Keratinocyte (primary cell): ENCODE measurements at places on chromosomes 5 and 9. TPM values are rescaled to one million over a fixed set of nuclear protein-coding genes. Genes with fewer than 3 reads are reported as not detected.

DNA sequence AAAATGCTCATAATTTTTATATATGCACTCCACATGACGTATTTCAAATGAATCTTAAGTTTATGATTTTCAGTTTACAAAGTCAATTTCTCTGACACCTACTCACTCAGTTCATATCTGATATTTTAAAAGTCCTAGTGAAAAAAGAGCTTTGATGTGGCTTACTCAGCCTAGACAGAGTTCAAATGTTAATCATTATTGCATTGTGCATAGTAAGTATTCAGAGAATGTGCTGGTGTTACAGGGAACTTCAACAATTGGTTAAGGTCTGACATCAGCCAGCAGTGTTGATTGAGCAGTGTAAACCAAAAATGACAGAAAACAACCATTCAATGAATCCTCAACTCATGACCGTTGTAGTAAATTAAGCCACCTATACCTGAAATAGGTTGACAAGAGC, 147.2 kb upstream of the LHFPL2 start:
- DNase-seq: no peak
- H3K4me3 ChIP-seq: no peak overlapping the region
- H3K36me3 ChIP-seq: no peaks in the 10 kb centered on the region
- no peaks in the 10 kb centered on the region for H3K27me3 ChIP-seq
- no peak overlapping the region for H3K27ac ChIP-seq

GRCh38 chr5:150313921-150314716, 11.4 kb upstream of the ARSI start:
- DNase-seq: no peak
- H3K27ac ChIP-seq: no peak overlapping the region
- no peaks in the 10 kb centered on the region for H3K27me3 ChIP-seq
- peaks cover 26% of the 10 kb centered on the region for H3K4me1 ChIP-seq

DNA sequence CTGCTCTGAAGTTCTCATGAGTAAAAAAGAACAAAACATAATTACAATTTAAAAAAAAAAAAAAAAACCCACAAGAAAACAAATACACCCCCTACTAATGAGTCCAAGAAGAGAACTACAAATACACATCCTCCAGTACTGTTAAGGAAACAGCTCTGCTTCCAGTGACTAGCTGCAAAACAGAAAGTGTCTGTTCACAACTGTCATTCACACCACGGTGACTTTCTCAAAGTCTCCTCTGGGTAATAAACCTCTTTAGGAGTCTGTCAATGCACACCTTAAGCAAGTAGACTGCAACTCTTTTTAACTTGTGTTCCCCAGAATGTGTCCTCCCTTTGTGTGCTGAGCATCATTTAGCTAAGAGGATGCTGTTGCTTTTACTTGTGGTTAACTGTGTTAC, 6.2 kb downstream of the REEP5 start:
- no peak overlapping the region for H3K27ac ChIP-seq
- H3K4me1 ChIP-seq: peaks cover 11% of the 10 kb centered on the region
- H3K27me3 ChIP-seq: no peaks in the 10 kb centered on the region
- no peak overlapping the region for H3K4me3 ChIP-seq
- H3K36me3 ChIP-seq: peaks cover 27% of the 10 kb centered on the region

NPR2 gene
- polyA plus RNA-seq: 3.5 to 5.0 TPM (median 3.9 TPM) in 3 replicates

GRCh38 chr9:708182-708550, 133.3 kb upstream of the DMRT1 start:
- DNase-seq: no peak
- H3K36me3 ChIP-seq: peaks cover 27% of the 10 kb centered on the region
- H3K4me1 ChIP-seq: peaks cover 31% of the 10 kb centered on the region
- H3K27me3 ChIP-seq: no peaks in the 10 kb centered on the region

ENG gene
- polyA plus RNA-seq: 0.22 to 0.86 TPM (median 0.33 TPM) in 3 replicates

GRCh38 chr9:1962588-1963106, 52.5 kb upstream of the SMARCA2 start:
- no peak overlapping the region for H3K27ac ChIP-seq
- H3K4me3 ChIP-seq: no peak overlapping the region
- no peaks in the 10 kb centered on the region for H3K36me3 ChIP-seq
- no peak for DNase-seq

SLC6A7 gene
- not detected in 3 replicates for polyA plus RNA-seq

CAMK2A gene
- 0.03 to 0.05 TPM in 2 of 3 replicates, not detected in the other for polyA plus RNA-seq

SLC1A1 gene
- polyA plus RNA-seq: 0.06 to 0.77 TPM (median 0.20 TPM) in 3 replicates

GRCh38 chr5:141478321-141478945, 2.7 kb downstream of the PCDHGC3 start:
- DNase-seq: peak; percentile 44
- peaks cover 5% of the 10 kb centered on the region for H3K27me3 ChIP-seq
- peaks cover 19% of the 10 kb centered on the region for H3K4me1 ChIP-seq
- H3K4me3 ChIP-seq: peak overlapping the region; percentile 19
- H3K36me3 ChIP-seq: peaks cover 1% of the 10 kb centered on the region

DNA sequence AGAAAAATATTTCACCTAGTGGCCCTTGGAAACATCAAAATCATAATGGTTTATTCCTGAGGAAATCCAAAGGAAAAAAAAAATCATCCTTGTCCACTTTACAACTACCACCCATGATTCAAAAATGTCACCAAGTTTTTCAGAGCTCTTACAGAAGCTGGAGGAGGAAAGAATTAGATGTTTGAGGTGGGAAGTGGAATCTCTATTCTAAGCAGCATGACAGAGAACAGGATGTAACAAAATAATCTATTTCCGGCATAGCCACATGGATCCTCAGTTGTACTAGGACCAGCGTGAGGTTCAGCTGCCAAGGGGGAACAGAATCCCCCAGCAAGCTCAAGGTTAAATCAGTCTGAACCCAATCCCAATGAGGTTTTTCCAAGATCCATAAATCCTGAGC, 40.2 kb downstream of the FBXW11 start:
- no peak overlapping the region for H3K27ac ChIP-seq
- no peak overlapping the region for H3K4me3 ChIP-seq
- H3K36me3 ChIP-seq: no peaks in the 10 kb centered on the region
- peaks cover 15% of the 10 kb centered on the region for H3K4me1 ChIP-seq

IL4 gene
- polyA plus RNA-seq: not detected in 3 replicates

- H3K4me3 ChIP-seq: no peak overlapping the region
- no peaks in the 10 kb centered on the region for H3K27me3 ChIP-seq
- no peaks in the 10 kb centered on the region for H3K36me3 ChIP-seq
- no peaks in the 10 kb centered on the region for H3K4me1 ChIP-seq
- no peak overlapping the region for H3K27ac ChIP-seq
Measured at GRCh38 chr5:6525910-6526309, 77.3 kb downstream of the UBE2QL1 start.

CXCL14 gene
- 14.0 to 613 TPM (median 124 TPM) in 3 replicates for polyA plus RNA-seq

DNA sequence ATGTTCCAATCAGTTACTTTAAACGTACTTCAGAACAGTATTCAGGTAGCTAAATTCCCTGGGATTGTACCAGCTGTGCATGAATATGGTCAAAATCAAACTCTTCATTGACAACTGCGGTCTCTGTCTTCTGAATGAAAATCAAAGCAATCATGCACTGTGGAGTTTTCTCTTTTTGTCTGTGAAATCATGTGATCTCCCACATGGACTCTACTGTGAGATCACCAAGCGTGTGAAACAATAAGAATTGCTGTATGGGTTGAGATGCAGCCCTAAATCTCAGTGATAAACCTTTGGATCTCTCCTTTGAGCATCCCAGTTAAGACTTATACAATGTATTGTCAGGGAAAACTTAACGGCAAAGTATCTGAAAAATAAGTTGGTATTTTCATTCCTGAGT, 6.1 kb downstream of the NRG2 start:
- no peak overlapping the region for H3K4me3 ChIP-seq
- no peak for DNase-seq
- H3K27ac ChIP-seq: no peak overlapping the region
- H3K36me3 ChIP-seq: no peaks in the 10 kb centered on the region
- peaks cover 8% of the 10 kb centered on the region for H3K4me1 ChIP-seq

- H3K4me3 ChIP-seq: no peak overlapping the region
- no peak for DNase-seq
- no peaks in the 10 kb centered on the region for H3K36me3 ChIP-seq
- no peaks in the 10 kb centered on the region for H3K4me1 ChIP-seq
- no peak overlapping the region for H3K27ac ChIP-seq
Measured at GRCh38 chr9:88927510-88927909, 63.8 kb upstream of the S1PR3 start.

DNA sequence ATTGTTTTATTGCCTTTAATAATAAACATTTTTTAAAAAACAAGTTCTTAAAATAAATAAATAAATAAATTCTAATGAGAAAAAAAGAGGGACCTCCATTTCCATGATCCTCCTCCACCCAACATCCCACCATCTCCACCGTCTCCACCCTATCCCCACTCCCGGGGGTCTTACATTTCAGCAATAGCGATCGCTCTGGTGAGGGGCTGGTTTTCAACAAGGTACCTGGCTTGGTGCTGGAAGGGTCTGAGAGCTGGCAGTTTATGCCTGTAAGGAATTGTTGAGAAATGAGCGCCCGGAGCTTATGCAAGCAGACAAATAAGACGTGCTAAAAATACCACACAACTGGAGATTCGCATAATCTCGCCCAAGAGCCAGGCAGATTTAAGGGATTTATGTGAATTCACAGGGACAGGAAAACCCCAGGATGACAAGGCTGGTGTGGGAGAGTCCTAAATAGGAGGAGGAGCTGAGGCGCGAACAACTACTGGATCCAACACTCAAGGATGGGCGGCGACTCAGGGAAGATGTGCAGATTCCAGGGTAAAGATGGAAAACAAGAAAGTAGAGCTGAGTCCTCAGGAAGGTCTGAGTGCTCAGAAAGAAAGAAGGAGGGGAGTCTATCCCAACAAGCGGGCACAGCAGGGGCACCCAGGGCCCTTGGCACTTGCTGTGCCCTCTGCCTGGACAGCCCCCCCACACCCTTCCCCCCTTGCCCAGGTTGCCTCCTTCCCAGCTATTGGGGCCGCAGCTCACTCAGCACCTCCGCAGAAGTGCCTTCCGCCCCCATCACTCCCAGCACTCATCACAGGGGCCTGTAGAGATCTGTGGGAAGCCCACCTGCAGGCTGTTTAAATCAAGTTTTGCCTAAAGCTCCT, 27.0 kb downstream of the TRIM14 start:
- DNase-seq: no peak
- peak overlapping the region; percentile 45 for H3K27ac ChIP-seq
- H3K4me3 ChIP-seq: no peak overlapping the region
- no peaks in the 10 kb centered on the region for H3K27me3 ChIP-seq
- H3K4me1 ChIP-seq: peaks cover 4% of the 10 kb centered on the region

RALGDS gene
- 22.6 to 38.0 TPM (median 27.2 TPM) in 3 replicates for polyA plus RNA-seq

GRCh38 chr5:158643840-158644239, 455.9 kb downstream of the EBF1 start:
- no peak overlapping the region for H3K27ac ChIP-seq
- H3K36me3 ChIP-seq: no peaks in the 10 kb centered on the region
- H3K27me3 ChIP-seq: no peaks in the 10 kb centered on the region
- no peaks in the 10 kb centered on the region for H3K4me1 ChIP-seq

DNA sequence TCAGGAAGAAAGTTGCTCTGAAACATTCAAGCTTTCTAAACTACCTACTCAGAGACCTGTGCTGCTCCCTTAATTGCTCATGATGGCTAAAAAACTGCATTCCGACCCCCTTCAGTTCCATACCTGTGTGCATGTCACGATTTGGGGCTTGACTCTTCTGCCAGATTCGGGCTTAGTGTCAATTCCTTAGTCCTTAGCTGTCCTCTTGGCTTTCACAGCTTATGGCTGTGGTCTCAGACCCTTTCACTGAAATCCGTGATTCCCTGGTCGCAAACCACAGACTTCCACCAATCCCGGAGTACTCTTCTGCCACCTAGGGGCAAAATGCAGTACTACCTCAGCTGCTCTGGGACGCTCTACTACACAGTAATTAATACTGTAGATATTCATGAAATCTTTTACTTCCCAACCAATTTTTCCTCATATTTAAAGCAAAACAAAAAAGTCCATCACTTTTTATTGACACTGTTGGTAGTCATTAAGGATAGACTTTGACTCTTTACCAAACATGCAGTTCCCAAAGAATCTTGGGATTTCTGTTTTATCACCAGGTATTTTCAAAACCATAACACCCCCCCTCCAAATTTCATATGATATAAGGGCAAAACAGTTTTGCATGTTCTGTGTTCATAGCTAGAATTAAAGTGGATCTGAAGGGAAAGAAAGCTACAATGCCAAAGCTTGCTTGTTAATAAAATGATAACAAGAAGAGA, 617.4 kb downstream of the SLCO4C1 start:
- H3K27ac ChIP-seq: no peak overlapping the region
- no peaks in the 10 kb centered on the region for H3K4me1 ChIP-seq
- DNase-seq: peak; percentile 25

DNA sequence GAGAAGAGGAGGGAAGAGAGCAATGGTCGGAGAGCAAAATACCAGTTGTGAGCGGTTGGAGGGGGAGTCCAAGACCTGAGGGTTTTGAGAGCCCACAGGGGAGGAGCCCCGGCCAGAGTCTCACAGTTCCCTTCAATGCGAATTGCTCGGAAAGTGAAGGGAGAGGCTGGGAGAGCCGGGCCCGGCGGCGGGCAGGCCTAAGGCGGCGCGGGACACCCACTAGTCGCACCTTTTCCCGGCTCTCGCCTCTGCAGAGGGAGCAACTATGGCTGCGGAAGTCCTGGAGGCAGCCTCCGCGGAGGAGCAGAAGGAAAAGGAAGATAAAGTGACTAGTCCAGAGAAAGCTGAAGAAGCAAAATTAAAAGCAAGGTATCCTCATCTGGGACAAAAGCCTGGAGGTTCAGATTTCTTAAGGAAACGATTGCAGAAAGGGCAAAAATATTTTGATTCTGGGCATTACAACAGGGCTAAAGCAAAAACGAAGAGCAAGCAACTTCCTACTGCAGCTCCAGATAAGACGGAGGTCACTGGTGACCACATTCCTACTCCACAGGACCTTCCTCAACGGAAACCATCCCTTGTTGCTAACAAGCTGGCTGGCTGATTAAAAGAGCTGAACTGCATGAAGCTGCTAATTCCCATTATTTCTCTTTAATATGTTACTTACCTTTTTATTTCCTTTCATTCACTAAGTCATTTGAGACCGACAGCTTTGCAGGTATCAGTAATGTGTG, 6.5 kb upstream of the BTNL3 start:
- DNase-seq: no peak
- no peaks in the 10 kb centered on the region for H3K4me1 ChIP-seq
- no peaks in the 10 kb centered on the region for H3K27me3 ChIP-seq

DNA sequence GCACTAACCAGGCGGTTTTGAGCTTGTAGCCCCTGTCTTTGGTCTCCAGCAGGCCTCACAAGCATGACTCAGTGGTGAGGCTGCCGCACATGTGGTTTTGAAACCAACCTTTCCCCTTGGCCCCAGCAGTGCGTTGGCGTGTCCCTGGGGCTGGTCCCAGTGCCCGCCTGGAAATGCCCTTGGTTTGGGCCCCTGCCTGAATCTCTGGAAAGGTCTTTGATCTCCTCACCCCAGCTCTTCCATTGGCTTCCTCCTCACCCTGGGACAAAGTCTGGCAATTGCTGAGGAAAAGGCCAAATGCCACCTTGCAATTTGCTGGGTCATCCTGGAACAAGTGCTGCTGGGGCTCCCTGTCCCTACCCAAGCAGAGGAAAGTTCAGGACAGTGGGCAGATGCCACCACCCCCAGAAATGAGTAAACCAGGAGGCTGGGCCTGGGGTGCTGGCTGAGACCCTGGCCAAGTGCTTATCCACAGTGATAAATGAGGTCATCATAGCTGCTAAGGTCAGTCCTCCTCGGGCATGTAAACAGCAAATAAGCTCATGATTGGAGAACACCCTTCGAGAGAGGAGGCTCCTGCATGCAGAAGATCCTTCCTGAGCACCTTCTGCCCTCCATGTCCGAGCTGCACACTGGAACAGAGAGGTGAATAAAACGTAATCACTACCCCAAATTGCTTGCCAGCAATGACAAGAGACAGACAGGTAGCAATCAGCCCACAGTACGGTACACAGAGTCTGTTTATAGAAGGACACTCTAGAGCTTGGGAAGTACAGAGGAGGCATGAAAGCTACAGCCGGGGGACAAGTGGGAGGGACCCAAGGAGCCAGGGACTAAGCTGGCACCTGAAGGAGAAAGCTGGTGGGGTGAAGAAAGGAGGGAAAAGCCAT, 98.9 kb upstream of the CPEB4 start:
- no peak for DNase-seq
- H3K27ac ChIP-seq: no peak overlapping the region
- no peaks in the 10 kb centered on the region for H3K27me3 ChIP-seq
- H3K36me3 ChIP-seq: no peaks in the 10 kb centered on the region
- H3K4me1 ChIP-seq: peaks cover 15% of the 10 kb centered on the region
- H3K4me3 ChIP-seq: no peak overlapping the region
